ENCODE measurements at places on chromosomes 2 and 18. TPM values are rescaled to one million over a fixed set of nuclear protein-coding genes. Genes with fewer than 3 reads are reported as not detected.

The FEV gene
- total RNA-seq: not detected

The LBX2 gene
- 4.6 TPM for total RNA-seq

The SCN7A gene
- 11.5 TPM for total RNA-seq

The NEU2 gene
- total RNA-seq: not detected

The TUBA4B gene
- total RNA-seq: 0.16 TPM

The LRRTM4 gene
- total RNA-seq: 1.6 TPM

All from breast epithelium (tissue), 4 donors.